ENCODE measurements at places on chromosomes 13 and 19.
A peak's percentile ranks its signal among the peaks of the same experiment; 100 is the strongest.

DNA sequence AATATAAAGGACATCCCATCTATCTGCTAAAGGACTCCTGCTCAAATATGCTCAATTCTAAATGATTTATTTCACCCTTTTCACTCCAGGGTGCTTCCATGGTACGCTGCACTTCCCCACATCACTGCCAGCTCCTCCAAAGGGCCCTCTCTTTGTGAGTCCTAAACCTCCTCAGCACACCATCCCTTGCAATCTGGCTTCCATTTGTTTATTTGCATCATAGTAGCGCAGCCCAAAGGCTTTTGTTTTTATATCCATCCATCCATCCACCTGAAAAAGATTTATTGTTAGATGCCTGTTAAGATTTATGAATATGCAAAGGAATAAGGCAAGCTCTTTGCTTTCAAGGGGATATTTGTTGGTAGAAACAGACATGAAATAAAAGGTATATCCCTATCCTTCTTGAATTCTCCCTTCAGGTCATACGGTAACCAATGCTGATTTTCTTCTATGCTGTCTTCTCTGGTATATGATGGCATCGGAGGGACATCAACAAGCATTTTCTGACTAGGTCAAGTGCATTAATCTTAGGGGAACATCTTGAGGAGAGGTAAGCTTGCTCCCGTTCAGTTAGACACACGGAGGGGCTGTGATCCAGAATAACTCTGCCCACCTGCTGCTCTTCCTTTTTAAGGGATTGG lies 397.6 kb downstream of the LIG4 start:
- no peaks in the 10 kb centered on the region for H3K27me3 ChIP-seq
- no peak overlapping the region for H3K4me3 ChIP-seq
- H3K27ac ChIP-seq = no peak overlapping the region
- H3K36me3 ChIP-seq = no peaks in the 10 kb centered on the region
- H3K4me1 ChIP-seq = no peaks in the 10 kb centered on the region

DNA sequence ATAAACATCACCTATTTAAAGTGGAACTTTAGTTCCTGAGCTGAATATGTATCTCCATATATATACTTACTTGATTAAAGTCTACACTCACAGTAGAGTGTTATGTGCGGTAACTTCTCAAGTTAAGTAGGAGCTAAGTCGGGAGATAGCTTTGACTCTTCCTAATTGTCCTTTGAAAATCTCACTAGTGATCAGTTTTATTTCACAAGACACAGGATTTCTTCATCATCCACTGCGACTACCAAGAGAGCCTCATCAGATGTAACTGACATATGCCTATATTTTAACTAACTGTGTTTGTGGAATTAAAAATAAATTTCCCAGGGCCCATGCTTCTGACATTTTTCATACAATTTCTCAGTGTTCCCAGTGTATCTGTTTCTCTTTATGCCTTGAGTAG lies 1664.0 kb downstream of the EFNB2 start:
- no peaks in the 10 kb centered on the region for H3K4me1 ChIP-seq
- H3K36me3 ChIP-seq = no peaks in the 10 kb centered on the region
- H3K4me3 ChIP-seq = no peak overlapping the region
- H3K27me3 ChIP-seq = no peaks in the 10 kb centered on the region

GRCh38 chr19:15101479-15102082 lies 5.6 kb upstream of the SYDE1 start:
- peaks cover 5% of the 10 kb centered on the region for H3K4me1 ChIP-seq
- no peak overlapping the region for H3K27ac ChIP-seq
- no peaks in the 10 kb centered on the region for H3K27me3 ChIP-seq

- no peaks in the 10 kb centered on the region for H3K27me3 ChIP-seq
- H3K27ac ChIP-seq = no peak overlapping the region
- H3K4me1 ChIP-seq = no peaks in the 10 kb centered on the region
- DNase-seq = peak; percentile 53
Observed at GRCh38 chr13:33842986-33843385, 25.0 kb downstream of the RFC3 start.

- H3K36me3 ChIP-seq = no peaks in the 10 kb centered on the region
- H3K27me3 ChIP-seq = no peaks in the 10 kb centered on the region
- DNase-seq = no peak
- H3K4me3 ChIP-seq = no peak overlapping the region
Observed at GRCh38 chr19:28305513-28305912, 907.4 kb downstream of the UQCRFS1 start.

GRCh38 chr19:44943801-44944249 lies 1.8 kb downstream of the APOC4 start:
- no peaks in the 10 kb centered on the region for H3K27me3 ChIP-seq
- no peak for DNase-seq
- H3K4me3 ChIP-seq = no peak overlapping the region
- H3K27ac ChIP-seq = no peak overlapping the region
- H3K36me3 ChIP-seq = no peaks in the 10 kb centered on the region

DNA sequence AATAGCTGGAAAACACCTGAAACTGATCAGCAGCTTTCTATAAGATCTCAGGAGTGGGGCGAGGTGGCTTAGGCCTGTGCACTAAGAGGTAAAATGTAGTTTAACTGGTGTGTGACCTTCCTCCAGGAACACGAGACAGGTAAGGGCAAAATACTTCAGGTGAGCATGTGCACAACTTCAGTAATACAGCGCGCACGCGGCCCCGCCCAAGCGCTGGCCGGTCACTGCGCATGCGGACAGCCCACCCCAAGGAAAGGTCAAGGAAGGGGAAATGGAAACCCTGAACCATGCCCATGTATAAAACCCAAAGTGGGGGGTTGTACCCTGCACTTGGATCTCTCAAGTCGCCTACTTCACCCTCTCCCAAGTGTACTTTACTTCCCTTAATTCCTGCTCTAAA lies 49.4 kb upstream of the ARHGEF7 start:
- no peaks in the 10 kb centered on the region for H3K36me3 ChIP-seq
- H3K4me3 ChIP-seq = no peak overlapping the region
- peaks cover 5% of the 10 kb centered on the region for H3K4me1 ChIP-seq
- peaks cover 11% of the 10 kb centered on the region for H3K27me3 ChIP-seq
- no peak overlapping the region for H3K27ac ChIP-seq

GRCh38 chr19:50258918-50259372 lies 55.5 kb downstream of the MYH14 start:
- H3K27ac ChIP-seq = no peak overlapping the region
- H3K4me1 ChIP-seq = no peaks in the 10 kb centered on the region
- peaks cover 17% of the 10 kb centered on the region for H3K36me3 ChIP-seq
- no peak overlapping the region for H3K4me3 ChIP-seq
- peak; percentile 39 for DNase-seq
- no peaks in the 10 kb centered on the region for H3K27me3 ChIP-seq

DNA sequence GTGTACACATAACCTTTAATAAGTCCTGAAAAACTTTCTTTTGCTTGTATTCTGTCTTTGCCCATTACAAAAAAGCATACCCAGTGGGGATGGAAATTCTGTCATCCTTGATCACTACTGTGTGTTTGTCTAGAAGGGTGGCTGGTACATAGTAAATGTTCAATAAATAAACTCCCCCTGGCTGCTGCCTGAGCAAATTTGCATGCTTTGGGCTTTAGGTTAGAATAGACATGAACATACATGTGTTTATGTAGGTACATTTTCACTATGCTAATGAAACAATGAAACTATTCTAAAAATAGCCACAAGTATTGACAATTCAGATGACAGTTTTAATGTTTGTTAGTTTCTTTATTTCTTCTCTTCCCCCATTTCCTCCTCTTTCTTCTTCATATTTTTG lies 36.1 kb downstream of the TNFSF13B start:
- no peaks in the 10 kb centered on the region for H3K36me3 ChIP-seq
- DNase-seq = no peak
- no peaks in the 10 kb centered on the region for H3K4me1 ChIP-seq
- H3K27ac ChIP-seq = no peak overlapping the region
- H3K27me3 ChIP-seq = no peaks in the 10 kb centered on the region
- H3K4me3 ChIP-seq = no peak overlapping the region

DNA sequence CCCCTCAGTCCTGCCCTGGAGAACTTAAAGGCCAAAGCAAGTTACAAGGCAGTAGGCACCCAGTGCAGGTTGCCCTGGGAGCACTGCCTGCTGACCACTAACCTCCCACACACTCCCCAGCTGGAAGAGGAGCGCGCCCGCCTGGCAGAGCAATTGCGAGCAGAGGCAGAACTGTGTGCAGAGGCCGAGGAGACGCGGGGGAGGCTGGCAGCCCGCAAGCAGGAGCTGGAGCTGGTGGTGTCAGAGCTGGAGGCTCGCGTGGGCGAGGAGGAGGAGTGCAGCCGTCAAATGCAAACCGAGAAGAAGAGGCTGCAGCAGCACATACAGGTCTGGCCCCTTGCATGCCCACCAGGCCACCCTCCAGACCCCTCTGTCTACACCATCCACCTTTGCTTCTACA lies 61.1 kb downstream of the KCNC3 start:
- H3K27ac ChIP-seq = no peak overlapping the region
- no peak overlapping the region for H3K4me3 ChIP-seq
- no peak for DNase-seq
- no peaks in the 10 kb centered on the region for H3K27me3 ChIP-seq
- peaks cover 19% of the 10 kb centered on the region for H3K36me3 ChIP-seq

- no peaks in the 10 kb centered on the region for H3K36me3 ChIP-seq
- no peaks in the 10 kb centered on the region for H3K27me3 ChIP-seq
- H3K4me1 ChIP-seq = no peaks in the 10 kb centered on the region
- no peak overlapping the region for H3K4me3 ChIP-seq
Observed at GRCh38 chr19:34722353-34722752, 11.7 kb upstream of the ZNF181 start.

GRCh38 chr19:23758187-23759074 lies at the start of gene ZNF681:
TSS of gene ZNF681 (minus strand) at chr19:23758891. CDS start at chr19:23758749, 142 bp downstream.
- H3K4me3 ChIP-seq = peak within 1 kb of the TSS; percentile 57
- no peaks in the 10 kb centered on the region for H3K36me3 ChIP-seq
- no peaks in the 10 kb centered on the region for H3K27me3 ChIP-seq
- no peaks in the 10 kb centered on the region for H3K4me1 ChIP-seq

DNA sequence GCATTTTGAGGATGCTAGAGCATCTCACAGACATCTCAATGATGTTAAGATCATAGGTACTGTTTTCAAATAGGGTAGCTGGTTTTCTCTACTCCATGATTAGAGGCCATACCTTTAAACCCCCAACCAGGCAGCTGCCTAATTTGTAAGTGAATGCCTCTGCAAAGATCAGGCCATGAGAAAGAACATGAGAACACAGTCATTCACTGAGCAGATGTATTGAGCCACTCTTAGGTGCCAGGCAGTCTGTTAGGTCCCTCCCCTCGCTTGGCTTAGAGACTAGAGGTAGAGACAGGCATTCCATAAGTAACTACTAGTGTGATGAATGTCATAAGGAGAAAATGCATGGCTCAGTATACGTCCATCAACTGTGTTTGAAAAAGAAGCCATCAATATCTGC lies 410.0 kb downstream of the FGF9 start:
- H3K4me3 ChIP-seq = no peak overlapping the region
- DNase-seq = no peak
- no peaks in the 10 kb centered on the region for H3K27me3 ChIP-seq
- no peak overlapping the region for H3K27ac ChIP-seq

GRCh38 chr13:36098080-36098479 lies 33.1 kb downstream of the DCLK1 start:
- no peaks in the 10 kb centered on the region for H3K4me1 ChIP-seq
- no peak overlapping the region for H3K4me3 ChIP-seq
- DNase-seq = no peak
- H3K27me3 ChIP-seq = no peaks in the 10 kb centered on the region
- no peaks in the 10 kb centered on the region for H3K36me3 ChIP-seq

DNA sequence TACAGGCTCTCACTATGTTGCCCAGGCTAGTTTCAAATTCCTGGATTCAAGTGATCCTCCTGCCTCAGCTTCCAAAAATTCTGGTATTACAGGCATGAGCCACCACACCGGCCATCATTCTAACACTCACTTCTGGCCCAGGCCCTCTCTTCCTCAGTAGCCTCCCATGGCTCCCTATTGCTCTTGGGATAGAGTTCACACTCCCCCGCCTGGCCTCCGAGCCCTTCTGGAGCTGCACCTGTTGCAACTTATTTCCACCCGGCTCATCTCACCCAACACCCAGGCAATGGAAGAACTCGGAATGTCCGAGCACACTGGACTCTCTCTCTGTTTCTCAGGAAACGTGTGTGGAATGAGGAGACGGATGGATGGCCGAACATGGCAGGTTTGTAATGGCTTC lies 9.0 kb upstream of the SBK3 start:
- no peak for DNase-seq
- H3K36me3 ChIP-seq = no peaks in the 10 kb centered on the region
- H3K27me3 ChIP-seq = no peaks in the 10 kb centered on the region
- H3K4me3 ChIP-seq = no peak overlapping the region

GRCh38 chr19:40630571-40631160 lies 29.5 kb downstream of the LTBP4 start:
- H3K27me3 ChIP-seq = no peaks in the 10 kb centered on the region
- no peak overlapping the region for H3K4me3 ChIP-seq
- H3K4me1 ChIP-seq = no peaks in the 10 kb centered on the region
- no peak overlapping the region for H3K27ac ChIP-seq
- H3K36me3 ChIP-seq = peaks cover 17% of the 10 kb centered on the region

GRCh38 chr13:94224670-94225069 lies 254.8 kb downstream of the DCT start:
- H3K36me3 ChIP-seq = no peaks in the 10 kb centered on the region
- no peak for DNase-seq
- H3K27ac ChIP-seq = no peak overlapping the region

- H3K4me1 ChIP-seq = peaks cover 14% of the 10 kb centered on the region
- H3K27ac ChIP-seq = no peak within 1 kb of the TSS
- DNase-seq = no peak
- H3K36me3 ChIP-seq = no peaks in the 10 kb centered on the region
- H3K4me3 ChIP-seq = no peak within 1 kb of the TSS
Observed at GRCh38 chr19:47019431-47020041, at the start of gene NPAS1. TSS of gene NPAS1 (plus strand) at chr19:47019837. CDS start at chr19:47021048, 1,211 bp downstream.
